ENCODE measurements at places on chromosomes 12 and 14. TPM values are rescaled to one million over a fixed set of nuclear protein-coding genes. Genes with fewer than 3 reads are reported as not detected.

- no peaks in the 10 kb centered on the region for H3K36me3 ChIP-seq
- no peak for DNase-seq
- H3K4me1 ChIP-seq, result no peaks in the 10 kb centered on the region
- H3K4me3 ChIP-seq, result no peak overlapping the region
These were observed 151.2 kb downstream of the C12orf75 start for GRCh38 chr12:105481392-105482300.

DNA sequence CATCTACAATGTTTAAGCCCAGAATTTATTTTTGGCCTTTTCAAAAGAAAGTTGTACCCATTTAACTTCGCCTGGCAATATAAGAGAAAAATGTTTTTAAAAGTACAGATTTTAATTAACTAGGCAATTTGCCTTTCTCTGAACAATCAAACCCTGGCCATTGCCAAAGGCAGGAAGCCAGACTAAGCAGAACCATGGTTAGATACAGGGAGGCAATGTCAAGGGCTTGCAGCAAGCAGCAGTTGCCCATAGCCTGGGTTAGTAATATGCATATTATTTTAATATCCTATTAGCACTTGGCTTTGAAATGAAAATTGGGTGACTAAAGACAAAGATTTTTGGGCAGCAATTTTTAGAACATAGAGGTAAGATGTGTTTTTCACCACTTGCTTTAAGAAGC is 51.1 kb upstream of the FRMD6 start:
- H3K27me3 ChIP-seq, result peaks cover 33% of the 10 kb centered on the region
- DNase-seq, result no peak
- no peak overlapping the region for H3K27ac ChIP-seq
- H3K4me3 ChIP-seq, result no peak overlapping the region
- no peaks in the 10 kb centered on the region for H3K36me3 ChIP-seq

Gene FOXG1
- not detected for total RNA-seq

GRCh38 chr14:64763801-64764621 is 59.8 kb downstream of the PLEKHG3 start:
- H3K36me3 ChIP-seq, result no peaks in the 10 kb centered on the region
- H3K4me3 ChIP-seq, result no peak overlapping the region
- H3K27ac ChIP-seq, result no peak overlapping the region
- no peak for DNase-seq

DNA sequence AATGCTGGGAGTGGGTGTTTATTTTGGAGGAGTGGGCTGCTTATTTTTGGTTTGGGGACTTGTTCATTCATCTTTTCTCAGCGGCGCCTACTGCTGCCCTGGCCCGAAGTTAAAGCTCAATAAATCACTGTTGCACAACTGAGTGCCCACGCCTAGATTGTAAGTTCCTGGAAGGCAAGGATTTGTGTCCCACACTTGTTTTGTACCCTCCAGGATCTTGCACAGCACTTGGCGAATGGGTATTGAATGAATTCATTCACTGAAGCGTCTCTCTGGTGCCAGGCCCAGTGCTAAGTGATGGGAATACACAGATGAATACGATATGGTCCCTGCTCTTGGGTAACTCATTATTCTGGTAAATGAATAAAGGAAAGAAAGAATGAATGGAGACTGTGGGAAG is 153.3 kb upstream of the PARP11 start:
- peaks cover 27% of the 10 kb centered on the region for H3K4me1 ChIP-seq
- H3K36me3 ChIP-seq, result peaks cover 2% of the 10 kb centered on the region
- H3K4me3 ChIP-seq, result no peak overlapping the region
- H3K27me3 ChIP-seq, result peaks cover 4% of the 10 kb centered on the region
- no peak for DNase-seq
- no peak overlapping the region for H3K27ac ChIP-seq

GRCh38 chr12:86712425-86712843 is 456.2 kb upstream of the MGAT4C start:
- no peaks in the 10 kb centered on the region for H3K36me3 ChIP-seq
- H3K4me3 ChIP-seq, result no peak overlapping the region
- no peaks in the 10 kb centered on the region for H3K4me1 ChIP-seq
- H3K27ac ChIP-seq, result no peak overlapping the region
- H3K27me3 ChIP-seq, result no peaks in the 10 kb centered on the region

GRCh38 chr14:73738518-73739173 is 24.5 kb upstream of the PNMA1 start:
- peaks cover 35% of the 10 kb centered on the region for H3K4me1 ChIP-seq
- H3K27ac ChIP-seq, result peak overlapping the region; percentile 42
- peak; percentile 18 for DNase-seq
- H3K36me3 ChIP-seq, result peaks cover 23% of the 10 kb centered on the region
- no peaks in the 10 kb centered on the region for H3K27me3 ChIP-seq

Gene CCND2
- total RNA-seq, result 417 TPM

- H3K4me3 ChIP-seq, result no peak overlapping the region
- DNase-seq, result no peak
- peaks cover 5% of the 10 kb centered on the region for H3K4me1 ChIP-seq
- H3K36me3 ChIP-seq, result no peaks in the 10 kb centered on the region
- peaks cover 2% of the 10 kb centered on the region for H3K27me3 ChIP-seq
- H3K27ac ChIP-seq, result no peak overlapping the region
These were observed 21.9 kb downstream of the DHRS2 start for GRCh38 chr14:23657959-23658470.

Gene RPS6KA5
- total RNA-seq, result 45.3 TPM

DNA sequence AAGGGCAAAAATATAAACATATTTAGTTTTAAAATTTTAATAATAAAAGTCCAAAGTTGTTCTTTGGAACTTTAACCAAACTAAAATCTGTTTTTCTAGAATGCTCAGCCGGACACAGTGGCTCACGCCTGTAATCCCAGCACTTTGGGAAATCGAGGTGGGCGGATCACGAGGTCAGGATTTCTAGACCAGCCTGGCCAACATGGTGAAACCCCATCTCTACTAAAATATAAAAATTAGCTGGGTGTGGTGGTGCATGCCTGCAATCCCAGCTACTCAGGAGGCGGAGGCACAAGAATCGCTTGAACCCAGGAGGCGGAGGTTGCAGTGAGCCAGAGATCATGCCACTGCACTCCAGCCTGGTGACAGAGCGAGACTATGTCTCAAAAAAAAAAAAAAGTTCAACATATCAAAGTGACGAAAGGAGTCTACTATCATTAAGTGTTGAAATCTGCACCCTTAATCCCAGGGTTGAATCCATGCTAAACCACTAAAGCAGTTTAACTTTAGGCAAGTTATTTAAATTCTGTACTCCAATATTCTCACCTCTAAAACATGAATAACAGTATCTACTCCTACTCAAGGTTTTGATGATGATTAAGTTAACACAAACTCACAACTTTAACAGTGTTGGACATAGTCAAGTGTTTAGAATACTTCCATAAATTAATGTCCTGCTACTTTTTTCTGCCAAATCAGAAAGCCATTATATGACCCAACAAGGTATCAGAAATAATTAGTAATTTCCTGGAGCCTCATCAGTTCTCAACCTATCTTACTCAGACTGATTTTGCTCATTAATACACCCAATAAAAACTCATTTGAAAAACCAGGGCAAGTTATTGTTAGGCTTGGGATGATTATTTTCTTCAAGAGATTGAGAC is 11.0 kb downstream of the HNRNPC start:
- H3K4me3 ChIP-seq, result peak overlapping the region; percentile 46
- no peak for DNase-seq
- H3K36me3 ChIP-seq, result peaks cover 48% of the 10 kb centered on the region
- H3K27ac ChIP-seq, result no peak overlapping the region
- H3K4me1 ChIP-seq, result peaks cover 59% of the 10 kb centered on the region
- no peaks in the 10 kb centered on the region for H3K27me3 ChIP-seq

Gene DPF3
- total RNA-seq, result 3.8 TPM

- DNase-seq, result no peak
- H3K4me3 ChIP-seq, result no peak overlapping the region
- no peaks in the 10 kb centered on the region for H3K36me3 ChIP-seq
- no peaks in the 10 kb centered on the region for H3K4me1 ChIP-seq
These were observed 12.4 kb downstream of the CBLN3 start for GRCh38 chr14:24416932-24417619.

DNA sequence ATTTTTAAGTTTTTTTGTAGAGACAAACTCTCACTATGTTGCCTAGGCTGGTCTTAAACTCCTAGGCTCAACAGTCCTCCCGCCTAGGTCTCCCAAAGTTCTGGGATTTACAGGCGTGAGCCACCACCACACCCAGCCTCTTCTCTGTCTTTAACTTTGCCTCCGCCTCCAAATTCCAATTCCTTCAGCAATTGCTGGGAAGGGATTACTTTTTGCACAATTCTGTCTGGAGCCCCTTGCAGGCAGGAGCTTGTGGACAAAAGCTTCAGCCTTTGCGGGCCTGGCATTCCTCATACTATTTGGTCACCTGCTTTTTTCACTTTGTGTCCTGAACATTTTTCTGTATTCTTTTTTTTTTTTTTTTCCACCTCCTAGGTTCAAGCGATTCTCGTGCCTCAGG is 26.0 kb downstream of the SH2B3 start:
- H3K36me3 ChIP-seq, result peaks cover 18% of the 10 kb centered on the region
- peaks cover 75% of the 10 kb centered on the region for H3K4me1 ChIP-seq
- DNase-seq, result no peak
- H3K4me3 ChIP-seq, result peak overlapping the region; percentile 84
- H3K27me3 ChIP-seq, result no peaks in the 10 kb centered on the region

Gene TAS2R10
- 0.48 TPM for total RNA-seq

DNA sequence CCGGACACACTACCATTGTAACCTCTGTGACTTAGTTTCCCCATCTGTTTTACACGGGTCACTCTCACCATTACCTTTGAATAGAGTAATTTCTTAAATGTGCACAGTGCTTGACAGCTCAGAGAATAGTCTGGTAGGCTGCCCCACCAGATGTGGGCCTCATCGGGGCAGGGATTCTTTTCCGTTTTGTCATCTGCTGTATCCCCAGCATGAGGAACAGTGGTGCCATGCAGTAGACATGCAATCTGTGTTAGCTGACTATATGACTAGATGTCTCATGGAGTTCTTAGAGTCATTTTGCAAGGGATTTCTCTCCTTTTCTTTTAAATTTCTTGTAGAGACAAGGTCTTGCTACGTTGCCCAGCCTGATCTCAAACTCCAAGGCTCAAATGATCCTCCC is 44.9 kb upstream of the PLEKHG3 start:
- no peak overlapping the region for H3K27ac ChIP-seq
- peaks cover 21% of the 10 kb centered on the region for H3K27me3 ChIP-seq
- peaks cover 8% of the 10 kb centered on the region for H3K4me1 ChIP-seq
- no peak for DNase-seq
- H3K4me3 ChIP-seq, result peak overlapping the region; percentile 67
- no peaks in the 10 kb centered on the region for H3K36me3 ChIP-seq

DNA sequence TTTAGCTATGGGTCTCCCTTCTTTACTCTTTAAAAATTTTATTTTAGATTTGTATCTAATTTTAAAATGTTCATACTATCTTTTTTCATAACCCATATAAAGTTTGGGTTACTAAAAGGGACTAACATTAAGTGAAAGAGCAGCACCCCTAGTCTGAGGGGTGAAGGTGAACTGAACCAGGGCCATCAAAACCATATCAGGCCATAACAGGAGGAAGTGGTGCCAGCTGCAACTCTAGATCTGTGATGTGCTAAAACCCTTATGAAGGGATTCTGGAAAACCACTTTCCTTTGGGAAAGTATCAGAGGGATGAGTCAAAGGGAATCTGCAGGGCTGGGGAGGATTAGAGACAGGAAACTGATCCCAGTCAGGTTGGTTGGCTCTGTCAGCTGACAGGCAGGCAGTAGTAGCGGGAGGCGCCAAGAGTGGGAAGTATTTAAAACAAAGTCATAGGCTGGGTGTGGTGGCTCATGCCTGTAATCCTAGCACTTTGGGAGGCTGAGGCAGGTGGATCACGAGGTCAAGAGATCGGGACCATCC is 162.5 kb downstream of the PPM1H start:
- H3K27ac ChIP-seq, result no peak overlapping the region
- no peak for DNase-seq
- H3K36me3 ChIP-seq, result no peaks in the 10 kb centered on the region
- no peak overlapping the region for H3K4me3 ChIP-seq
- peaks cover 5% of the 10 kb centered on the region for H3K27me3 ChIP-seq

Gene MIS18BP1
- total RNA-seq, result 57.2 TPM

GRCh38 chr12:49253033-49253623 is 11.8 kb upstream of the TUBA1C start:
- H3K36me3 ChIP-seq, result no peaks in the 10 kb centered on the region
- DNase-seq, result no peak
- no peak overlapping the region for H3K27ac ChIP-seq
- H3K27me3 ChIP-seq, result peaks cover 2% of the 10 kb centered on the region

- H3K36me3 ChIP-seq, result no peaks in the 10 kb centered on the region
- DNase-seq, result no peak
- no peaks in the 10 kb centered on the region for H3K27me3 ChIP-seq
- H3K27ac ChIP-seq, result peak overlapping the region; percentile 56
- no peak overlapping the region for H3K4me3 ChIP-seq
- peaks cover 23% of the 10 kb centered on the region for H3K4me1 ChIP-seq
These were observed 43.3 kb upstream of the NT5DC3 start for GRCh38 chr12:103884316-103884715.

GRCh38 chr14:29233188-29233587 is 466.6 kb downstream of the FOXG1 start:
- no peak overlapping the region for H3K4me3 ChIP-seq
- no peaks in the 10 kb centered on the region for H3K4me1 ChIP-seq
- no peaks in the 10 kb centered on the region for H3K27me3 ChIP-seq
- H3K36me3 ChIP-seq, result no peaks in the 10 kb centered on the region

Gene PPFIA2
- total RNA-seq, result not detected

DNA sequence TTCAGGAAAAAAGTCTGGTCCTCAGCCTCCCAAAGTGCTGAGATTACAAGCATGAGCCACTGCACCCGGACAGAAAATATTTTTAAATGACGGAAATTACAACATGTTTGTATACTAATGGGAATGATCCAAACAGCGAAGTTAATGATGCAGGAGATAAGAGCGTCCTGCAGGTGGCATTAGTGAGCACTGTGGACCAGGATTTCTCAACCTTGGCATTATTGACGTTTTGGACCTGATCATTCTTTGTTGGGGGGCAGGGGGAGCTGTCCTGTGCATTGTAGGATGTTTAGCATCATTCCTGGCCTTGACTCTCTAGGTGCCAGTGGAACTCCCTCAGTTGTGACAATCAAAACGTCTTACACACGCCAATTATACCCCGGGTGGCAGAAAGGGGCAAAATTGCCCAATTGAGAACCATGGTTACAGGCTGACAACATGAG is 34.1 kb downstream of the SCFD1 start:
- H3K4me1 ChIP-seq, result no peaks in the 10 kb centered on the region
- H3K27ac ChIP-seq, result no peak overlapping the region
- H3K27me3 ChIP-seq, result no peaks in the 10 kb centered on the region

DNA sequence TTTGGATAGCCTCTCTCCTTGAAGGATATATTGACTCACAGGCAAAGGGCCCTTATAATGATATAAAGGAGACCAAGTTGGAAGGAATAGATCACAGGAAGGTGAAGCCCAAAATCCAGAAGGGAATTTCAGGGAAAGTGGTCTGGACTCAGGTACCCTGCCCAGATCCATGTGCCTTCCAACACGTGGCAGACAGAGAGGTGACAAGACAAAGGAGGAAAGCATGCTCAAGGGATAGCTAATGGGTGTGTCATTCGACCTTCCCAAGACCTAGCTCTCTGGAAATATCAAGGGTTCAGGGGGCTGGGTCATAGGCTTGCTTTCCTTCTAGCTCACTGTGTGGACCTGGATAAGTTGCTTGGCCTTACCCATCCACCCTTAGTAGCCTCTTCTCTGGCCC is 214.3 kb downstream of the ZFP36L1 start:
- H3K27ac ChIP-seq, result no peak overlapping the region
- DNase-seq, result no peak
- peaks cover 4% of the 10 kb centered on the region for H3K36me3 ChIP-seq
- H3K4me3 ChIP-seq, result no peak overlapping the region

- no peaks in the 10 kb centered on the region for H3K27me3 ChIP-seq
- peaks cover 33% of the 10 kb centered on the region for H3K4me1 ChIP-seq
- peak overlapping the region; percentile 93 for H3K27ac ChIP-seq
- peaks cover 8% of the 10 kb centered on the region for H3K36me3 ChIP-seq
- peak overlapping the region; percentile 97 for H3K4me3 ChIP-seq
These were observed 575 bp downstream of the TRAF3 start for GRCh38 chr14:102777711-102778337.

Gene SCYL2
- 37.2 TPM for total RNA-seq

- H3K36me3 ChIP-seq, result no peaks in the 10 kb centered on the region
- no peaks in the 10 kb centered on the region for H3K27me3 ChIP-seq
- no peak overlapping the region for H3K4me3 ChIP-seq
These were observed 250.7 kb downstream of the RMST start for GRCh38 chr12:97713270-97713669.

All from activated naive CD8-positive, alpha-beta T cell treated with anti-CD3 and anti-CD28 coated beads, Interleukin-2, amount 10 ng/mL, durations not matched to agents 7 days and 5 days (primary cell).